ENCODE measurements at places on chromosomes 16 and 17.

- DNase-seq: no peak
Measured at GRCh38 chr17:6797718-6798351, 21.8 kb downstream of the FBXO39 start.

DNA sequence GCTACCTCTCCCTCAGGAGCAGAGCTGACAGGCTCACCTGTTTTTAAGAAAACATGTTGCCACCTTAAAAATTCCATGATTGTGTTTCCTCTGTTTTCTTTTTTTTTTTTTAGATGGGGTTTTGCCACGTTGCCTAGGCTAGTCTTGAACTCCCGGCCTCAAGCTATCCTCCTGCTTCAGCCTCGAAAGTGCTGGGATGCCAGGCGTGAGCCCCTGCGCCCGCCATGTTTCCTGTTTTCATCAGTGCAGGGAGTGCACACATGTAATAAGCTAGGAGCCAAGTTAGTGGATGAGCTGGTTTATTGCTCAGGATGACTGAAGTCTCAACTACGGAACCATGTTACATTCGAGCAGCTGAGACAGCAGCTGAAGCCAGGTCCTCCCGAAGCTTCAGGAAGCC, 13.6 kb downstream of the MRM3 start:
- DNase-seq: no peak

DNA sequence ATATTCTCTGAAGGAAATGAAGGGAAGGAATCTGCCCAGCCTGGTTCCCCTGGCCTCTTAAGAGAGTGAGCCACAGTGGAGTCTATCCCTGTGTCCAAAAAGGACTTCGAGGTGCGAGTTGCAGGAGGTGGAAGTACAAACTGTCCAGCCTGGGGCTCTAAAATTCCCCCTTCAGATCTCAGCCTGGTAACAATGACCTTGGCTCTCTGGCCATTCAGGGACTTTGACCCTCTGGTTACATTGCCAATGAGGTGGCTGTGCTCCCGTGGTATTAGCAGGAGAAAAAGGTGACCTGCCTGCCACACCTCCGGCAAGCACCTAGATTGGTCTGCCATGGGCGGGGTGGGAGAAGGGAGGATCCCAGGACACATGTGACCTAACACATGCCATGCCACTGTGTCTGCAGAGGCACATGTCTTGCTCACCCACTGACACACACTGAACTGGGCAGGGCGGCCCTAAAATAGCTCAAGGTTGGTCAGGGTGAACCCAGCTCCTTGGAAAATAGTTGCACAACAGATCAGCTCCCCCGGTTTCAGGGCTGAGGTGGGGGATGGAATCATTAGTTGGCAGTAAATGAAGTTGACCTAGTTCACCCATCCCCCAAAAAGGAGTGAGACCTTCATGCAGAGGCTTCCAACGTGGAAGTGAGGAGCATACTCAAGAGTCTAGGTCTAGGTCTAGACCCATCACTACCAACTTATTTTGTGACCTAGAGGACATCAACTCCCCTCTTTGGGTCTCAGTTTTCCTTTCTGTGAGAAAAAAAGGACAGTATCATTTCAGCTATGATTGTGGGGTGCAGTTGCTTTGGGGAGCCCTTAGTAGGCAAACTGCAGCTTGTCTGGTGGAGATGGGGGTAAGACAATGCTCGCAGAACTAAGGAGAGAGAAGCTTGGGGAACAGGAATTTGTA, 2.2 kb downstream of the NR1D1 start:
- DNase-seq: no peak

DNA sequence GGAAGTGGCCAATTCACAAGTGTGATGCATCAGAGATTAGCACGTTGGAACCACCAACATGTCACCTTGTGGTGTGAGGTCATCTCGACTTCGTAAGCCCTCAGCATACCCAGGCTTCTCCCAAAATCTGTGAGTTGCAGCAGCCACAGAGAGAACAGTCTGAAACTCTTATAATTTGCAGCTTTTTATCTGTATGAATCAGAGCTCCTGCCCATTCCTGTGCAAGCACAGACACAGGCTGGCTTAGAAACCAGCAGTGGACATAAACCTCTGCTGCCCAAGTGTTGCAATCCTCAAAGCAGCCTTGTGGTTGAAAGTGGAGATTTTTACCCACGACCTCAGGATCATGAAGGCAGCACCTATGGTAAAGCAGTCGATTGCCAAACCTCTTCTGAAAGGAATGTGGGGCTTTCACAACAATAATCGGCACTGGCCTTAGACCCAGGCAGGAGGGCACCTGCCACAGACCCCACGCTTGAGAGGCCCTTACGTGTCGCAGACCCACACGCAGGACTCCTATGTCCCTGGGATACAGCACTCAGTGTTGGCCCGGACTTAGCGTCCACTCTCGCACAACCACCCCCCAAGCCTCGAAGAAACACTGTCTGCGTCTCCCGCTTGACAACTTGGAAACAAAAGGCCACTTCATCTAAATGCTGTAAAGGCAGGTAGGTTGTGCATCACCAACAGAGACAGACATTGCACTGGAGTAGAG, 24.5 kb upstream of the OSGIN1 start:
- no peak for DNase-seq

- no peak for DNase-seq
Measured at GRCh38 chr16:68285683-68286082, 21.4 kb downstream of the SLC7A6 start.

GRCh38 chr17:39239640-39240314, 14.0 kb upstream of the STAC2 start:
- peak; percentile 48 for DNase-seq

DNA sequence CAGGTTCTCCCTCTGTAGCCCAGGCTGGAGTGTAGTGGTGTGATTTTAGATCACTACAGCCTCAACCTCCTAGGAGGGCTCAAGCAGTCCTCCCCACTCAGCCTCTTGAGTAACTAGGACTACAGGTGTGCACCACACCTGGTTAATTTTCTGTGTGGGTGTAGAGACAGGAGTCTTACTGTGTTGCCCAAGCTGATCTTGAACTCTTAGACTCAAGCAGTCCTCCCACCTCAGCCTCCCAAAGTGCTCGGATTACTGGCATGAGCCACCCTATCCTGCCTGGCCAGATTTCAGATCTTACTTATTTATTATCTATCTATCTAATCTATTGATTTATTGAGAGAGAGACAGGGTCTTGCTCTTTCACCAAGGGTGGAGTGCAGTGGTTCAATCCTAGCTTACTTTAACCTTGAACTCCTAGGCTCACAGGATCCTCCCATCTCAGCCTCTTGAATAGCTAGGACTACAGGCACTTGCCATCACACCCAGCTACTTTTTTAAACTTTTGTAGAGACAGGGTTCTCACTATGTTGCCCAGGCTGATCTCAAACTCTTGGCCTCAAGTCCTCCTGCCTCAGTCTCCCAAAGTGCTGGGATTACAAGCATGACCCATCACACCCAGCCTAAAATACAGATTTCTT, 61.8 kb downstream of the TUBD1 start:
- DNase-seq: no peak

GRCh38 chr17:17748179-17748578, 66.9 kb downstream of the RAI1 start:
- no peak for DNase-seq

DNA sequence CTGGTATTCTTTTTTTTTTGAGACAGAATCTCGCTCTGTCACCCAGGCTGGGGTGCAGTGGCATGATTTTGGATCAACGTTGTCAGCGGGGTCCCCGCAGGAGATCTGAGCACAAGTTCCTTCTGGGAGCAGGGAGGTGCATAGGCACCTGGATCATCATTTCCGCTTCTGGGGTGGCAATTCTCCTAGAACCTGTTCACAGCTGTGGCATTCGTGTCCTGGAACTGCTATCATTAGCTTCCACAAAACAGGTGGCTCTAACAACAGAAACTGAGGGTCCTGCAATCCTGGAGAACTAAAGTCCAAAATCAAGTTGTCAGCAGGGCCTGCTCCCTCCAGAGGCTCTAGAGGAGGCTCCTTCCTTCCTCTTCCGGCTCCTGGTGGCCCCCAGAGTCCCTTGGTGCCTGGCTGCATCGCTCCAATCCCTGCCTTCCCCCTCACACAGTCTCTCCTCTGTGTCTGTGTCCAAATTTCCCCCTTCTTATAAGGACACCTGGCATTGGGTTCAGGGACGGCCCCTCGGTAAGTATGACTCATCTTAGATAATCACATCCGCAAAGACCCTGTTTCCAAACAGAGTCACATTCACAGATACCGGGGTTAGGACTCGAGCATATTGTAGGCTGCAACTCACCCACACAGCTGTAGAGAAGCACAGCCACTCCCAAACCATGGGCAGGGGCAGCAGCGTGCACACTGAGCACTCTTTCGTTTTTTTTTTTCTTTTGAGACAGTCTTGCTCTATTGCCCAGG, 43.5 kb upstream of the KLHDC4 start:
- no peak for DNase-seq

- no peak for DNase-seq
Measured at GRCh38 chr16:12724226-12724625, 79.5 kb downstream of the CPPED1 start.

- DNase-seq: no peak
Measured at GRCh38 chr16:31404353-31405064, 11.4 kb downstream of the ITGAD start.

DNA sequence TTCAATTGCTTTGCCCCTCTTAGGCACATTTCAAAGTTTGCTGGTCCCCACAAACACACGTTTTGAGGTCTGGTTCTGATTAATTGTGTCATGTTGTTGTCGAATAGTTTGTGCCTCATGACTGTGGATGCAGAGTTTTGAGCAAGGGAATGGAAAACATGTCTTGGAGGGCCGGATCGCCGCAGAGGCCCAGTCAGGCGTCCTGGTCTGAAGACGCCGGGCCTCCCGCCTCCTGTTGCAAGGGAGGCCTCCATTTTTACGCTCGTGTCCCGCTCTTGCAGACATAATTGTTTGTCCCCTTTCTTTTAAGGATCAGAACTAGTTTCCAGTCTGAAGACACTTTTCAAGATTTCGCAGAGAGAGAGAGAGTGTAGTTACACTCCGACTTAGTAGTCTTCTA, 3.2 kb downstream of the NTN1 start:
- no peak for DNase-seq

- DNase-seq: no peak
Measured at GRCh38 chr17:4719146-4719545, 8.7 kb downstream of the ARRB2 start.

- no peak for DNase-seq
Measured at GRCh38 chr17:76783146-76783545, 45.2 kb downstream of the MFSD11 start.

DNA sequence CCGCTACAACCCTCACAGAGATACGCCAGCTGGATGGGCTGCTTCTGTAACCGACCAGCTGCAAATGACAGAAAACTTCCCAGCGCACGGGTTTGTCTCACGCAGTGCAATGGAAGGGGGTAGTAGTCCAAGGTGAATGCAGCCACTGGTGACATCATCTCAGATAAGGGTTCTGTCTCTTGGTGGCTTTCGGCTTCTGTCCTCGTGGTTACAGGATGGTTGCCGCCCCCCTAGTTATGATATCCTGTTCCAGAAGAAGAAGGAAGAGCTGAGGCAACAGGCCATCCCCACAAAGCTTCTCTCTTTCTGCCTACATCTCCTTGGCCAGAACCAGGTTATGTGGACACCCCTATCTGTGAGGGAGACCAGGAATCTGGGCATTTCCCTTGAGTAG, 40.3 kb upstream of the BAHCC1 start:
- DNase-seq: no peak

Data from stimulated activated CD8-positive, alpha-beta memory T cell treated with anti-CD3 and anti-CD28 coated beads, Interleukin-4, amount 100 ng/mL, for 1 hour (primary cell).